ENCODE measurements at places on chromosomes 7 and 10.

DNA sequence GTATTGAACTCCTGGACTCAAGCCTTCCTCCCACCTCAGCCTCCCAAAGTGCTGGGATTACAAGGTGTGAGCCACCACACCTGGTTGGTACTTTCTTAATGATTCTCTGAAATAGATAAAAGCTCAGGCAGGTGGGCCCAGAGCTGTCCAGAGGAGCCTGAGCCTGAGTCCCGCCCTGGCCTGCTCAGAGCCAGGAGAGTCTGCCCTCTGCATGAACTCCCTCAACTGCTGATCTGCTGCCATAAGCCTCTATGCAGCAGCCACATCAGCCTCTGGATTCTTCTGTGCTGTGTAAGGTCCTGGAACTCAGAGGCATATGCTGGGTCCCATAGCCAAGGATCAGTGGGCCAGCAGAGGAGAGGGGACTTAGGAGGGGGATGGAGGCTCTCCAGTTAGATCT is 23.1 kb upstream of the DDIT4 start:
- DNase-seq = no peak

DNA sequence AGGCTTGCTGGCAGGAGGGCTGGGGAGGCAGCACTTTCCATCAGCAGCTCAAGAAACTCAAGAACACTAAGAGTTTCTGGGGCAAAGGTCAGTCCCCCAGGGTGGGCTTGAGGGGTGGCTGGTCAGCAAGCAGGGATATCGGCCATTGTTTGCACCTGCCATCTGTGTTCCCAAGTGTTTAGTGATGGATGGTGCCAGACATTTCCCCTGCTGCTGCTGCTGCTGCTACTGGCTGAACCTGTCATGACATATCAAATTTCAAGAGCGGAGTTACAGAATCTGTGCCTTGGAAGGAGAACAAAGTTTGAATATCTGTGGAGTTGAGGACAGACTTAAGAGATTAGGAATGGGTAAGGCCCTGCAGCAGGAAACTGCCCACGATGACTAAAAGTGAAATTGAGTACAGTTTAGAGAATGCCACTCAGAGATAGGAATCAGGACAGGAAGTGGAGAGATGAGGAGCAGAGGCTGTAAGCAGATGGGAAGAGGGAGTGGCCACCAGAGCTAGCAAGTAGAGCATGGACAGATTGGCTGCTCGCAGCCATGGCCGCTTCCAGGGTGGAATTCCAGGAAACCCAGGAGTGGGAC is 39.2 kb upstream of the PPP1R3C start:
- DNase-seq = no peak

GRCh38 chr7:25308906-25309705 is 80.8 kb upstream of the NPVF start:
- no peak for DNase-seq

DNA sequence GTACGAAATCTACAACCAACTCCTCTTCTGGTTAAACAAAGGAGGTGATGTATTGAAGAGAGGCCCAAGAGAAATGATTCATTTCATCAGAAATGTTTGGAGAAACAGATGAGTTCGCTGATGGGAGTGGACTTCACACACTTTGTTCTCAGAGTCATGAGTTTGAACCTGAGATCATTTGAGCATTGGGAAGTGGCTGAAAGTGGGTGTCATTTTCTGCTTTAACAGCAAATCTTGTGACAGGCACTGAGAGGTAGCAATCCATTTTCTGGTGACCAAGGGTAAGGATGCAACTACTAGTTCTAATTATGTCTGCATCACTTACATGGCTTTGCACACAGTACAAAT is 51.4 kb downstream of the RBM20 start:
- no peak for DNase-seq

- DNase-seq = no peak
Observed at GRCh38 chr7:47514818-47515217, 67.1 kb downstream of the TNS3 start.

DNA sequence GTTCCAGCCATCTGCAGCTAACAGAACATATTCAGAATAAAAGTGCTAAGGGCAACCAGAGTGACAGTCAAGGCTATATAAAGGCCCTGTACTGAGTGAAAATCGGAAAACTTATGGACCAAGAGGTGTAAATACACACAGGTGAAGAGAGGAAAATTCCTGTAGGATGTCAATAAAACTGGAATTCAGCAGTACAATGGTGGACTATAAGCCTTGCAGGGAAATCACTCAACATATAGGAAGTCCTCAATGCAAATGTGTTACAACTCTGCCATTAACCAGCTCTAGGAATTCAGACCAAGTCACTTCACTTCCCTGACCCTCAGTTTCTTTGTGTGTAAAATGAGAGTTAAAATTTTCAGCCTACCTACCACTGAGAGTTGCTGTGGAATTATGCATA is 7.7 kb downstream of the USP6NL start:
- DNase-seq = no peak

- DNase-seq = no peak
Observed at GRCh38 chr10:8054244-8054493, 319 bp upstream of the GATA3 start.

GRCh38 chr7:98119256-98119918 is 12.7 kb downstream of the LMTK2 start:
- DNase-seq = no peak

DNA sequence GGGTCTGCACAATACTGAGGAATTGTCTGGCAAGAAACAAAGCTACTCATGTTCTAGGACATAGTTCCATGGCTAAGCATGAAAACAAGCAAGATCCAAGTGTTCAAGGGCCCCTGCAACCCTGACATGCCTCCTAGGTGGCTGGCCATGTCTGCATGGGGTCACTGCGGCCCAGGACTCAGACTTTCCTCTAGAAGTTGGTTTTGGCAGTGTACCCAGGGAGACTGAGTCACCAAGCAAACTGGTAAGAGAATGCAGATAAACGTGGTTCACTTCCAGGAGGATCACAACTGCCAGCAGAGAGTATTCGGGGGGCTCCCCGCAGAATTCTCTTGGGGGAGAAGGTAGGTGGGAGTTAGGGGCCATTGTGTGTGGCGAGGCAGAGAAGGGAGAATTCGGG is 7.4 kb upstream of the PFKFB3 start:
- no peak for DNase-seq

DNA sequence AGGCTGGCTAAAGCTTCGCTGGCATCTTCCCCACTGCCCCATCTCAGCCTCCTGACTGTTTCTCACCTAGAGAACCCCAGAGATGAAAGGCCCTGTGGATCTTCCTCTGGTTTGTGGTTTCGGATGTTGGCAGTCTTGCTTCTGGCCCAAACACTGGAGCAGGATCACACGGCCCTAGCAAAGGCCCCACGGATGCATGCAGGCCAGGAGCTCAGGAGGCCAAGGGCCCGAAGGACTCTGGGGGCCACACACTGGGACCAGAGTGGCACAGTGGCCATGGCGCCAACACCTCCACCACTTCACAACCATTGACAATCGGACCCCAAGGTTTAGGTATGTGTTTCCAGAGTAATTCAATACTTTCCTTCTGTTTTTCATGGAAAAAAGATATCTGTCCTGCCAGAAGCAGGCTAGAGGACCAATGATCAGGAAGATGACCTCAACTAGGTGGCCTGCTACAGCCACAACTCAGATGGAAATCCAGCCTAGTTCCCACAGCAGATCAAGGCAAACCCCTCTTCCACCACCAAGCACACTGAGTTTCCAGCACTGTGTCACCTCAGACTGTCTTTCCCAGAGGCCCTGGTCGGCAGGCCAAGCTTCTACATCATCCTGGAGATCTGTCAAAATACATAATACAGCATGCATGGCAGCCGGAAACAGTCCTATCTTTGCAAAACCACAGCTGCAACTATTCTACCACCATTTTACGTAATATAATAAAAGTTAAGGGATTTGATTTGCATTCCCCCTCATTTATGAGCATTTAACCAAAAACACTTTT is 53.0 kb downstream of the CTBP2 start:
- DNase-seq = no peak

DNA sequence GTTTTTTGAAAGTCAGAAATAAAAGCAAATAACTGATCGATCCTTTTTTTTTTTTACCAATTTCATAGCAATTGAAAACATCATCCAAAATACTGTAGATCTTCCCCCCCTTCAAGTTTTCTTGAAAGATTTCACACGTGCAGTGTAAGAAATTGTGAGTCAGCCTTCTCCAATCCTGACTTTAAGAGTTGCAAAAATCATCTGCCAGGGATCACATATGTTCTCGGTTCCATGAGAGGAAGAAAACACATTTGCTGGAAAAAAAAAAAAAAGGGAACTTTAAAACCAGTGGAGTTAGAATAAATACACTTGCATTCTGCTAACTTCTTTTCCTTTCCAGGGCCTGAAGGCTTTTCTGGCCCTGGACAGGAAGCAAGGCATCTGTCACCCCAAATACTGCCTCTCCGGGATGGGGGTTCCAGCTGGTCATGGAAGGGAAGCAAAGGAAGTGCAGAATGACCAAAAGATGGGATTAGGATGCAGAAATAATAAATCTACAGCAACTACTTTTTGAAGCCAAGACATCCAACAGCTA is 198.4 kb upstream of the KIAA1217 start:
- DNase-seq = no peak

DNA sequence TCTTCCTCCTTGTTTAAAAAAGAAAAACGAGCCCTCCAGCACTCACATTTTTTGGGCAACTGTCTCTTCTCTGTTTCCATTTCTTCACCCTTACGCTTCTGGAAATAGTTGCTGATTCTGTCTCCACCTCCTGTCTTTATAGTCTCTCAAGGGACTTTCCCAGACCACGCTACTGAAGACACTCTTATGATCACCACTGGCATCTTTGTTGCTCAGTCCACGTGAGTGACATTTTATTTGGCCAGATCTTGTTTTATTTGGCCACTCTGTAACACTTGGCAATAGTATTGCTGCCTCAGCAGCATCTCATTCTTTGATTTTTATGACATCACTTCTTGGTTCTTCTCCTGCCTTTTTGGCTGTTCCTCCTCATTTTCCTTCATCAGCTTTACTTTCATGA is 21.6 kb upstream of the NME8 start:
- DNase-seq = no peak

Measured in GM18507 (cell line).